HL-60 (cell line): ENCODE measurements at places on chromosomes 6 and 20.

DNA sequence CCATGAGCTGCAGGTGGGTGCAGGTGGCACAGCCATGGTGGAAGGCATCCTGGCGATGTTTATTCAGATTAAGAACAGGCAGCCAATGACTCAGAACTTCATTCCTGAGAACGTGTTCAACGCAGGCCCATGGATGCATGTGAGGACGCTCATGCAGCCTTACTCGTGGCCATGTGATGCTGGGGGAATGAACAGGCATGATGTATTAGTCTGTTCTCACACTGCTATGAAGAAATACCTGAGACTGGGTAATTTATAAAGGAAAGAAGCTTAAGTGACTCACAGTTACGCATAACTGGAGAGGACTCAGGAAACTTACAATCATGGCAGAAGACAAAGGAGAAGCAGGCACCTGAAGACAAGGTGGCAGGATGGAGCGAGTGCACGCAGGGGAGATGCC, 146.6 kb downstream of the RNASET2 start:
- DNase-seq, result no peak

- DNase-seq, result no peak
Observed at GRCh38 chr6:163165922-163166321, 248.6 kb upstream of the QKI start.

- no peak for DNase-seq
Observed at GRCh38 chr6:63467247-63467954, 104.9 kb upstream of the LOC128125822 start.

DNA sequence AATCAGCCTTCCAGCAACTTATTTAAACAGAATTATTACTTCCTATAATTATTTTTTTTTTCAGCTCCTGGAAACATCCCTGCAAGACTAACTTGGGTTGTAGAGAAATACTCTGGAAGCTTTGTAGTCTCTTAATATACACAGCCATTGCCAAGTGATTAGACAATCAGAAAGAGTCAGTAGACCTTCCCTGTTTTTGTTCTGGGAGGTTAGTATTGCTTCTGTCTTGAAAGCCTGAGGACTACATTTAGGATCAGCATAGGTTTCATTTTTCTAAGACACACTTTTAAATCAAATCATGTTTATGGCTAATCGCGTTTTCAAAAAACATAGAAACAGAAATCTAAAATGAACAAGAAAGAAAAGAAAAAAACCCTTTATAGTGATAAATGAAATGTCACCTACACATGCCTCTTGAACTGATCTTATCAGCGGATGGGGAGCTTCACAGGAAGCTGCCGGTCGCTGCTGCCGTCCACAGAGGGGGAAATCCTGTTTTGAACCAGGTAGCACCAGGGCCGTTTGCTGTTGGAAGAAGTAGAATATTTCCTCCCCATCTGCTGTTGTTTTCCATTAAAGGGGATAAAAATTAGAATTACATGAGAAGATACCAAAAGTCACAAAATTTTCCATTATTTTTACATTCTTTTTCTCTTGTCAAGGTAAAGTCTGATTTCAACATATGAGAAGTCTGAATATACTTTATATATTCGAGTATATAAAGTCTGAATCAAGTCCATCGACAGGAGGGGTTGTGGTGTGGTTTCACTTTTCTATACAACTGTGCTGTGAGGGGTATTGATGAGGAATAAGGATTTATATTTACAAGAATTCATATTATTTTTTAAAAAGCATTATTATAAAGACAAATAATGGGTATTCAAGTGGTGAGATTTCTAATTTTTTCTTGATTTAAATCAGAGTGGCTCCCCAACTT, 94.6 kb downstream of the ARMC2 start:
- DNase-seq, result no peak

- DNase-seq, result peak; percentile 56
Observed at GRCh38 chr6:35719830-35720733, 16.8 kb upstream of the ARMC12 start.
